Brain (organoid and tissue), 16 donors: ENCODE measurements at places on chromosomes 13 and 19. TPM values are rescaled to one million over a fixed set of nuclear protein-coding genes. Genes with fewer than 3 reads are reported as not detected.

DNA sequence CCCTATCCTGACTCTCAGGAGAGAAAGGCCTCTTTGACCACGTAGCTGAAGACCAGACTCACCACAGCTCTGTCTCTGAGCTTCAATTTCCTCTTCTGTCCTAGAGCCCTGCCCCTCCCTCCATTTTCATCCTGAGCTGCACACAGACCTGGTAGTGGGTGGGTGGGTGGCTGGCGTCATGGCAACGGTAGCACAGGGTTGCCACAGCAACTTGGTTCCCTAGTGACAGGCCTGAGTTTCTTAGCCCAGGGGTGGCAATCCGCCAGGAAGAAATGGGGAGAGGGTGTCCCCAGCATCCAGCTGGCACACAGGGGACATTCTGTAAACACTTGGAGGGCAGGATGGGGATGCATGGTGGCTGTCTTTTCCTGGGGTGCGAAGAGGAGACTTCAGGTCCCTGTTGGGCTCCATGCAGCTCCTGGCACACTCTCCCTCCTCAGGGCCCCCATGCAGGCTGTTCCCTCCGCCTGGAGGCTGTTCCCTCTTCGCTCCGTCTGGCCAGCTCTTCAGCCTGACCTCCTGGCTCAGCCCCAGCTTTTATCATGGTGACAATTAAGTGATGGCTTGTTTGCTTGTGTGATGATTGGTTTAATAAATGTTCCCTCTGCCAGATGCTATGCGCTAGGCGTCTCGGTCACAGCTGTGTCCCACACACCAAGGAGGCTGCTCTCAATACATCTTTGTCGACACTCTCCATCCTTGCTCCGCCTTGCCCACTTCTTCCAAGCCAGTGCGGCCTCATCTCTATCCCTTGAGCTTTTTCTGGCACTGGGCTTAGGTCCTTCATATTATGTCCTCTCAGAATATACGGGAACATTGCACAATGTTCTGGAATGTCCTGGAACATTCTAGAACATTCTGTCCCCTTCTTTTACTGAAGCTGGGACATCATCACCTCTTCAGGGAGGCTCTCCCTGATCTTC lies 7.4 kb upstream of the KLHL26 start:
- peak; percentile 86 for DNase-seq

The VSIG10L gene
- polyA plus RNA-seq, result 1.5 TPM

DNA sequence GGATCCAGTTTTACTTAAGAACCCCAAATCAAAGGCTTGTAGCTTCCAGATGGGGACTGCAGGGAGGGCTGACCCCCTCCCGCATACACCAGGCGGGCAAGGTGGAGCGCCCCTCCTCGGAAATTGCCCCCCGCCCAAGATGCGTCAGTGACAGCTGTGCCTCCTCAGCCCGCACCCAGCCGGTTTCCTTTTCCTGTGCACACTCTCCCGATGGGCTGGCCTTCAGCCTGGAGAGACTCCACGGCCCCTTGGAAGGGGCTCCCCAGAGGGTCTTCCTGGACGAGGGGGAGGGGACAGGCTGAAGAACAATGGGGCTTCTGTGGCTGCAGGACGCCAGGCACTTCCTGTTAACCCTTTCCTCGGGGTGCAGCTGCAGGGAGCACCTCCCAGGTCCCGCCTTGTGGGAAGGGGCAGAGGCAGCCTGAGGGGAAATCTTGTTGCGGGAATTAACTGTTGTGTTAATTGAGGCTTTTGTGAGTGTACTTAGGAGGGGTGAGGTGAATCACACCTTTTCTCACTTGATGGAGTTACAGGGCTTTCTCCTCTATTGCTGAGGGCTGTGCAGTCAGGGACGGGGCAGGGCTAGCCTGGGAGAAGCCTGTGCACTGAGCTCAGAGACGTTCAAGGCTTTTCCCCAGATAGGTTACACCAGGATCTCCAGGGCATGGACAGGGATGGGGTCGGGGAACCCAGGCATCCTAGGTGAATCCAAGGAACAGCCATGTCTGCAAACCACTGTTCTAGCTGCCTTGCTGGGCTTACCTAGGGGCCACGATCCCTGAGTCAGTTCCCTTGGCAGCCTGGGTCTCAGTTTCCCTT lies 14.3 kb downstream of the IER2 start:
- peak; percentile 82 for DNase-seq

The ZNF878 gene
- polyA plus RNA-seq, result not detected

The ANGPTL4 gene
- 23.4 TPM for polyA plus RNA-seq
